Hair follicle dermal papilla cell (primary cell): ENCODE measurements at places on chromosomes 13 and 19. TPM values are rescaled to one million over a fixed set of nuclear protein-coding genes. Genes with fewer than 3 reads are reported as not detected.

ZIM2 gene
- 0.49 TPM in 1 of 2 replicates, not detected in the other for total RNA-seq

NLRP5 gene
- not detected in 2 replicates for total RNA-seq

MYO1F gene
- 0.85 and 2.8 TPM in 2 replicates for total RNA-seq

KIR3DL2 gene
- total RNA-seq: not detected in 2 replicates

CYP2A7 gene
- not detected in 2 replicates for total RNA-seq

FBXO17 gene
- 28.4 and 34.6 TPM in 2 replicates for total RNA-seq
